ENCODE measurements at places on chromosomes 12 and 14.

DNA sequence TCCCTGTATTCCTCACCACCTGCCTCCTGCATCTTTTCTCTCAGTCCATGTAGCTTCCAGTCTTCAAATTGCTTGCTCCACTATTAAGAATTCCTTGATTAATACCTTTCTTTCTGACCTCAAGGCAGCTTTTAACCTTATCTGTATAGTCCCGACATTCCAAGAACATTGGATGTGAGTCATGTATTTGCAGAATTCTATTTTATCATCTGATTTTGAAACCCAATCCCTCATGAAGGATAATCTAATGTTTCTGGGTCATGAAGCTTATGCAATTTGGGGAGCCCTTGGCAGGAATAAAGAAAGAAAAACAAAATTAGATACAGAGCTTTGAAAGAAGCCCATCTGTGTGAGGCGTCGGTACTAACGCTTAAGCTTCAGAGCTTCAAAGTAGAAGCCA, 63.4 kb upstream of the CCND2 start:
- DNase-seq = no peak

DNA sequence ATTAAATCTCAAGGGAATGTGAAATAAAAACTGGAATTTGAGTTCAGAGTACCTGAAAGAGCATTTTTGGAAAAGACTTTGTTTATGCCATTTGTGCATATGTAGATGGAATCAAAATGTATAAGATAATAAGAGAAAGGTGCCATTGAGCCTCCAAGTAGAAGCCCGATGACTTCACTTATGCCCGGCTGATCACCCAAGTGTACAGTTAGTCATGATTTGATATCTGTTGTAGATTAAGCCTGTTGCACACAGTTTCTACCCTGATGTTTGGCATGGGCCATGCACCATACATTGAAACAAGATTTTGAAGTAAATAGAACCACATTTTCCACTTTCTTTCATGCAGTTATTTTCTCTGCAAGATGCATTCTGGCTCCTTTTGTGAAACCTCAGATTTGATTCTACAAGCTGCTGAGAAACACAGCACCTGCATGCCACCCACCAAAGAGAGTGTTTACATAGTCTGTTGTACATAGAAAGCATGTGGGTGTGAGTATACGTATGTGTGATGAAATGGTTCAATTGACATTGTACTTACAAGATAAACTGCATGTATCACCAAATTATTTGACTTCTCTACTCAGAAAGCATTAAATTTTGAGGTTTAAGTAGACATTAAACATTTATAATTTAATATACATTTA, 772.5 kb downstream of the DIO2 start:
- DNase-seq = no peak

DNA sequence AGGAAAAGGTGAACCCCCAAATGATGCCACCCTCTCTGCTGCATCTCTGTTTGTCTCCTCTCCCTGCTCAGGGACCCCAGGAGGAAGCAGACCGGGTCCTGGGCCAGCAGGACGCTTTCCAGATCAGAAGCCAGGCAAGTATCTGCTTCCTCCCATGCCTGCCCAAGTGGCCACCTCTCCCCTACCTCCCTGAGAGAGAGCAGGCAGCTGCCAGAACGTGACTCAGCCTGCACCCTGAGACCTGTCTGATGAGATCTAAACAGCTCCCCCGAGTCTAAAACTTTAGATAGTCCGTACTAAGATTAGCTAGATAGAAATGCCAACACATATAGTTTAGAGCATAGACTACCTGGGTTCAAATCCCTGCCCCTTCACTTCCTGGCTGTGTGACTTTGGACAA, 31.2 kb upstream of the OAS1 start:
- DNase-seq = no peak

- DNase-seq = no peak
Measured at GRCh38 chr14:48341069-48341468, 665.7 kb upstream of the MDGA2 start.

GRCh38 chr12:105064564-105065178, 19.6 kb downstream of the ALDH1L2 start:
- no peak for DNase-seq

DNA sequence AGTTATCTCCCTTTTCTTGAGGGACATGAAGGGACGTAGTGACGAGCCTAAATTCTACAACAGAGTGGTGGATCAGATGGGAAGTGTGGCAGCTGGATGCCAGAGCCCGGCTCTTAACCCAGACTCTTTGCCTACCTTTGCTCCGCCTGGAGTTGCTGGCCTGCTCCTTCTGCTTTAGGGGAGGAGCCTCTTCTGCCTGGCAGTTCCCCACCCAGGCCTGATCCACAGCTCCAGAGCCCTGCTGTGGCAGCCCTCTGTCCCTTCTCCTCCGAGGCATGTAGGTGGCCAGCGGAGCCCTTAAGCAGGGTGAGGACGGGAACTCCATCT, 2.3 kb upstream of the PRPH start:
- no peak for DNase-seq

DNA sequence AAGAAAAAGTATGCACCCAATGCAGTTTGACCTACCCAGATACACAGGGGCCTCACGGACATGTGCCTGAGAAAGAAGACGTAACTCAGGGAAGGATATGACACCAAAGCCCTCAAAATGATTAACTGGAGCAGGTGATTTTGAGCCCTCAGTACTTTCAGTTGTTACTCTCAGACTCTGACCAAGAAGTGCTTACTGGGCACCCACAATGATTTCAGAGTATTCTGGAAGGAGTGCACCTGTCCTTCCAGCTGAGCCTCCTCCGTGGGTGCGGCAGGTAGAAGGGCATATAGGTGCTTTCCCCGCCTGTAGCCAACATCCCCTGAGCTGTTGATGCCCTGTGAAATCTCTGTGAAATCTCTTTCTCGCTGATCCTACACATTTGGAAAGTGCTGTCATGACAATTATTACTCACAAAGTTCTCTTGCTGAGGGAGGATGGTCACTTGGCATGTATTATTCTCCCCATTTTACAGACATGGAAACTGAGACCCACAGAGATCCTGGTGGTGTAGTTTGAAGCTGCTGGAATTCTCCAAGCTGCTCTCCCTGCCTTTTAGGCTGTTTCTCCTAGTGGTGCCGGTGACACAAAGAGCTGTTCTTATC, 154.3 kb upstream of the CCND2 start:
- no peak for DNase-seq

DNA sequence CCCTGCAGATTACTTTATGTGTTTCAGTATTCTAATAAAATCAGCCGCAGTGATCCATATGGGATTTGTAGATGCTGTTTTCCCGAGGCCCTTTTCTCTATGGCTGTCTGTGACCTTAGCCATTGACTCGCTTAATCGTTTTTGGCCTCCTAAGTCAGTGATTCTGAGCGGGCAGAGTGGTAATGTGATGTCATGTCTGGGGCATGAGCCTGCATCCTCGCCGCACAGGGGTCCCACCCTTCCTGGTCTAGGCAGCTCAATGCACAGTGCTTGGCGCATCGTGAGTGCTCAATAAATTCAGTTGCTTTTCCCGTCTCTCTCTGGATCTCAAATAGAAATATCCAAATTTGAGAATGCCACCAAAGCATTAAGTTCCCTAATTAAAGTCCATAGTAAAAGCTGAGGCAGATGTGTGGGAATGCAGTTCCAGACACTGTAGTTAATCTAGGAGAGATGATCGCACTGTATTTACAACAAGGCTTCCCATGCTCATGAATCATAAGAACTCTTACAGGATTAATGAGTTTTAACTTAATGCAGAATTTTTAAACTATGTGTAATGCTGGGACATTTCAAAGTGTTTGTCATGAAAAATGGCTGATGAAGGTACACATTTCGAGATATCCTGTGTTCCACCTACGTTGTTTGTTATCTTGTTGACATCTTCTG, 29.3 kb downstream of the HMGA2 start:
- DNase-seq = no peak

- no peak for DNase-seq
Measured at GRCh38 chr12:42855362-42855950, 265.9 kb upstream of the PRICKLE1 start.

GRCh38 chr12:75831402-75831801, 200.2 kb downstream of the PHLDA1 start:
- no peak for DNase-seq

DNA sequence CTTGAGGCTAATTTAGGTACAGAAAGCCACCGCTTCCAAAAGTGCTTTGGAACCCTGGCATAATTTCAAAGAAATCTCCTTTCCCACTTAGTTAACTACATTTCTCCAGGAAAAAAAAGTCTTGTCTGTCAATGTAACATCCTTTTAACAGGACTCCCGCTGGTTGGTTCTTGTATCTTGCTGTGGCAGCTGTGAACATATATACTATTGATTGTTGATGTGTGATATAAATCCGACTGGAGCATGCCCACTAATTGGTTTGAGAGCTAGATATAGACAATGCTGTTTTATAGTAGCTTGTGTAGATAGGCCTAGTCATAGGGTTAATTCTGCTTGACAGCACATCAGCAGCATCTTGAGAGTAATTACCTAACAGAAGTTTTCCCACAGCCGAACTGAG, 89.6 kb downstream of the MSRB3 start:
- no peak for DNase-seq

GRCh38 chr12:76549131-76549530, 10.4 kb downstream of the OSBPL8 start:
- DNase-seq = no peak

GRCh38 chr14:33510063-33510481, 440.8 kb downstream of the EGLN3 start:
- peak; percentile 38 for DNase-seq

Data from femur (tissue), 1 donor.